ENCODE measurements at places on chromosomes 12 and 14.
A peak's percentile ranks its signal among the peaks of the same experiment; 100 is the strongest.

GRCh38 chr14:32588448-32589320 is 259.6 kb downstream of the AKAP6 start:
- no peaks in the 10 kb centered on the region for H3K36me3 ChIP-seq
- H3K4me3 ChIP-seq = no peak overlapping the region
- H3K27ac ChIP-seq = no peak overlapping the region
- no peak for DNase-seq
- no peaks in the 10 kb centered on the region for H3K4me1 ChIP-seq

DNA sequence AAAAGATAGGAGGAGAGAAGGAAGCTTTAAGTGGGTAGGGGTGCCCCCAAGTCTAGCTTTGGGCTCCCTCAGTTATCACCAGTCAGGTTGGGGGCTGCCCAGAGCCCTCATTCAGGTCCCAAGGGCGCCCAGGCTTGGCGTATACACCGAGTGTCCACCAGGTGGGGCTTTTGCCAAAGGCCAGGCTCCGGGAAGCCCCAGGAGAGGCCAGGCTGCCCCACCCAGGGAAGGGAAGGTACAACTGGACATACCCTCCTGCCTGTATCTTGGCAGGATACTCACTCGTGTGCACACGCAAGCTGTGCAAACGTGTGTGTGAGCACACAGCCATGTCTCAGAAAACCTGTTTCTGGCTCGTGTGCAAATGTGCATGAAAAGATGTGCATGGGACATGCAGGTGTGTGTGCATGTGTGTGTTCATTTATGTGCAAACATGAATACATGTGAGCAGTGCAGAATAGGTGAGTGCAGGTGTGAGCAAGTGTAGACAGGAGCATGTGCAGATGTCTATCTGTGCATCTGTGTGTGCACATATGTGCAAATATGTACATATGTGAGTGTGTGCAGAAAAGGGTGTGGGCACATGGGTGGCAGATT is 103.9 kb upstream of the MYL2 start:
- H3K4me1 ChIP-seq = no peaks in the 10 kb centered on the region
- no peak overlapping the region for H3K4me3 ChIP-seq
- DNase-seq = no peak
- no peak overlapping the region for H3K27ac ChIP-seq

DNA sequence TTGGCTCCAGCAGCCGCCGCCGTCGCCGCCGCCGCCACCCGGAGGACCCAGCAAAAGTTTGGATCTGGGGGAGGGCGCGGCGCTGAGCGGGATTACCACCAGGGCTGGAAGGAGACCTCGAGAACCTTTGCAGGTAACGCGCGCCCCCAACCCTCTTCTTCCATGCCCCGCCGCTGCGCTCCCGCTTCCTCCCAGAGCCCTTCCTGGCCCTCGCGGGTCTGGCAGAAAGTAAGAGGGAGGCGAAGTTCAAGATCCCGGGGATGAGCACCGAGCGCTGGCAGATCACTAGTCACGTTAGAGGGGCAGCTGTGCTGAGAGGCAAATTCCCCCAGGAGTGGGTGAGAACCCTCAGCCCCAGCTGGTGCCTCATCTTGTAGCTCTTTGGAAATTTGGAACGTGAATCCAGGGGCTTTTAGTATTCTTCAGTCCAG is 3.9 kb downstream of the FLRT2 start:
- no peaks in the 10 kb centered on the region for H3K4me1 ChIP-seq
- H3K4me3 ChIP-seq = peak overlapping the region; percentile 62

- H3K4me3 ChIP-seq = peak overlapping the region; percentile 55
- H3K27me3 ChIP-seq = peaks cover 35% of the 10 kb centered on the region
- H3K27ac ChIP-seq = peak overlapping the region; percentile 2
- H3K36me3 ChIP-seq = no peaks in the 10 kb centered on the region
- H3K4me1 ChIP-seq = no peaks in the 10 kb centered on the region
Observed at GRCh38 chr14:20624495-20625070, 16.9 kb downstream of the OR6S1 start.

GRCh38 chr12:27952510-27952909 is 20.0 kb downstream of the PTHLH start:
- no peaks in the 10 kb centered on the region for H3K36me3 ChIP-seq
- H3K4me3 ChIP-seq = no peak overlapping the region
- no peak overlapping the region for H3K27ac ChIP-seq
- no peaks in the 10 kb centered on the region for H3K4me1 ChIP-seq

DNA sequence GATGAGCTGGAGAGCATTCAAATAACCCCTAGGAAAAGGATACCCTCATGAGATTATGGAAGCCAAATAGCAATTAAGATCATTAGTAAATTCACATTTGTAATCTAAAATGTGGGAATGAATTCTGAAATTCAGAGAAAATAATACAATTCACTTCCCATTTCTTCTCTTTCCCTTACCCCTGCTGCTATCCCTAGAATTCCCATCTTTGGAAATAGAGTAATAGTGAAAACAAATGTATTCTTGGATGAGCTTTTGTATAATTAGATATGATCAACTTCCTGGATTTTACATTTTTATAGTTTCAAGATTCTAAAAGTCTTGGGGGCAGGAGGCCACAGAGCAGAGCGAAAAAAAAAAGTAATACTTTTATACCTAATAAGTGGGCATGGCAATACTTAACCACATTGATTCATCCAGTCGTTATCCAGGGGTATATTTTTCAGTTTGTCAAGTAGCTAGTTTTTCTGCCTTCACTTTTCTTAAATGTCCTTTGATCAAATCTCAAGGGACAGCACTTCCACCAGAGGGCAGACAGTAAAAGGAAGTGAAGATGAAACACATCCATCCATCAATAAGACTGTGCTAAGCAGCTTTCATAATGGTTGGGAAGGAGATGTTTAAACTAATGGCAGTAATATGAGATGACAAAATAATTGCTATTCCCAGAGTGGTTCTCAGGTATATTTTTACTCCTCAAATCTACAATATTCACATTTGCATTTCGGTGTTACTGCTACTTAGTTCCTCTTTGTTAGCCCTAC is 401.3 kb downstream of the DIO2 start:
- no peaks in the 10 kb centered on the region for H3K36me3 ChIP-seq
- H3K4me3 ChIP-seq = no peak overlapping the region
- no peaks in the 10 kb centered on the region for H3K4me1 ChIP-seq
- no peak overlapping the region for H3K27ac ChIP-seq
- no peaks in the 10 kb centered on the region for H3K27me3 ChIP-seq

DNA sequence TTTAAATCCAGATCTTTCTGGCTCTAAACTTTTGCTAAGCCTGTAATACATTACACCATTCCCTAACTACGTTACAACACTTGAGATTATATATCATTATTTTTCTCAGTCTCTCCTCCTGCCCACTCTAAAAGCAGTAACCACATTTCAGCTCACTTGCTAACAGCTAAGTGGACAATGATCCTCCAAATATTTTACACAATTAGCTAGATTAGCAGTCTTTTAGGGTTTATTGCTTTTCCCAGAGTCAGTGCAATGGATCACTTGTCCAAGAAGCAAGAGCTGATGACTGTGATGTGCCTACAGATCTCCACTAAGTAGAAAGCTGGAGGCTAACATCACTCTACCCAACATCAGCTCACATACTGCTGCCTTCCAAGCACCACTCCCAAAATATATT is 17.6 kb downstream of the CPNE8 start:
- no peaks in the 10 kb centered on the region for H3K27me3 ChIP-seq
- no peak for DNase-seq
- H3K36me3 ChIP-seq = no peaks in the 10 kb centered on the region
- no peak overlapping the region for H3K4me3 ChIP-seq
- H3K27ac ChIP-seq = no peak overlapping the region

DNA sequence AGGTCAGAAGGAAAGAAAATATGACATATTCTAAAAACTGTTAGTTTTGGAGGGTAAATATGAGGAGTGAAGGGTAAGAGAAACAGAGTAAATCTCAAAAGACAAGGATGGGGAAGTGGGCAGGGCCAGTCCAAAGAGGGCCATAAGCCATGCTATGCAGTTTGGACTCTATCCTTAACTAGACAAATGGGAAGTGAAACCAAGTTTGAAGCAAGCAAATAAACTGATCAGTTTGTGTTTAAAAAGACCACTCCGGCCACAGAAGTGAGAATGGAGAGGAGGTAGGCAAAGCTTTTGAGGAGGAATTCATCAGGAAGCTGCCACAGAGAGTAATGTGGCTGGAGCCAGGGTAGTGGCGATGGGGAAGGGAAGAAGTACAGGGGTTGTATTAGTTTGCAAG is 37.5 kb upstream of the DAAM1 start:
- no peaks in the 10 kb centered on the region for H3K4me1 ChIP-seq
- no peak overlapping the region for H3K4me3 ChIP-seq
- no peak for DNase-seq
- no peaks in the 10 kb centered on the region for H3K36me3 ChIP-seq
- no peak overlapping the region for H3K27ac ChIP-seq

- H3K27ac ChIP-seq = peak overlapping the region; percentile 88
- H3K4me3 ChIP-seq = no peak overlapping the region
- H3K27me3 ChIP-seq = no peaks in the 10 kb centered on the region
- H3K36me3 ChIP-seq = no peaks in the 10 kb centered on the region
- DNase-seq = peak; percentile 81
Observed at GRCh38 chr12:123519141-123520001, 14.1 kb downstream of the RILPL1 start.

- no peaks in the 10 kb centered on the region for H3K27me3 ChIP-seq
- peak overlapping the region; percentile 90 for H3K27ac ChIP-seq
- no peak for DNase-seq
- H3K36me3 ChIP-seq = no peaks in the 10 kb centered on the region
- H3K4me1 ChIP-seq = no peaks in the 10 kb centered on the region
- no peak overlapping the region for H3K4me3 ChIP-seq
Observed at GRCh38 chr12:644818-645552, 18.3 kb downstream of the NINJ2 start.

DNA sequence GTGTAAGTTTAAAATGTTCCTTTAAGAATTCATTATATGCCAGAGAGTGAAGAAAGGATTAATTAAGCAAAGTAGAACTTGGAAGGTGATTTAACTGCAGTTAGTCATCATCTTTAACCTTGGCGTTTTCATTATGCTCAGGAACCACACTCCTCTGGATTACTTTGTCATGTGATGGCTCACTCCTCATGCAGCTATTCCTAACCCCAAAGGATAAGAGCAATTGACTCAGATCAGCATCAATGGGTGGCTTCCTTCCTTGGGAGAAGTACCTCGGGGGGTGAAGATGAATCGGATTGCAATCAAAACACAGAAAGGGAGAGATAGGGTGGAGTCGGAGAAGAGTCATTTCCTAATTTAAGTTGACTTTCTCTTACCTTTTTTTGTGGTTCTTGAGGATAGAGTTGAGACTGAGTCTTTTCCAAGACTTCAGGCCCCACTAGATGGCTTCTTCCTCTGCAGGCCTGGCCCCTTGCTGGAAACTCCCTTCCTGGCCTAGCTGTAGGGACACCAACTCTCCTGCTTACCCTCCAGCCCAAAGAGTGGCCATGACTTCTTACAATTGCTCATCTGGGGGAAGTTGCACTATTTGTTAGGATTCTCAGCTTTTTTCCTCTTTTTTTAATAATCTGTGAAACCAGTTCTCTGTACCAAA is 238.6 kb upstream of the DDHD1 start:
- no peaks in the 10 kb centered on the region for H3K4me1 ChIP-seq
- no peaks in the 10 kb centered on the region for H3K36me3 ChIP-seq
- H3K4me3 ChIP-seq = no peak overlapping the region
- H3K27me3 ChIP-seq = no peaks in the 10 kb centered on the region

GRCh38 chr12:114480337-114481199 is 74.6 kb upstream of the TBX5 start:
- no peaks in the 10 kb centered on the region for H3K36me3 ChIP-seq
- H3K27ac ChIP-seq = no peak overlapping the region
- no peak for DNase-seq
- peaks cover 66% of the 10 kb centered on the region for H3K27me3 ChIP-seq

DNA sequence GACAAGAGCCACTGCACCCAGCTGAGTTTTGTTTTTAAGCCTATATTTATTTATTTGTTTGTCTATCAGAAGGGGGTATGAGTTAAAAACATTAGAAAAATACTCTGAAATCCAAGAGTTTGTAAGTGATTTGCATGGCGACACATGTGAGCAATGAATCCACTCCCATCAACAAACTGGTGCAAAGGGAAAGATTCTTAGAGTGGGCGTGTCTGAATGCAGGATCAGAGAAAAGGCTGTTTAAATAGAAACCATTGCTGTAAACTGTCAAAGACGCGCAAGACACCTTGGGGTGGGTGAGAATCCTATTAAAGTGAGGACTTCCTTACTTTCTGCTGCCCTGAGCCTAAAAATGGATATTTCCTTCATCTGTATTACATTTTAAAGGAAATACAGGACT is 51.9 kb downstream of the ZFYVE26 start:
- no peak for DNase-seq
- H3K4me1 ChIP-seq = no peaks in the 10 kb centered on the region
- H3K36me3 ChIP-seq = peaks cover 10% of the 10 kb centered on the region
- H3K27ac ChIP-seq = no peak overlapping the region
- H3K4me3 ChIP-seq = no peak overlapping the region

- H3K4me3 ChIP-seq = no peak overlapping the region
- H3K27ac ChIP-seq = no peak overlapping the region
- no peaks in the 10 kb centered on the region for H3K27me3 ChIP-seq
- H3K4me1 ChIP-seq = no peaks in the 10 kb centered on the region
- no peaks in the 10 kb centered on the region for H3K36me3 ChIP-seq
- DNase-seq = no peak
Observed at GRCh38 chr12:128111951-128112350, 155.0 kb upstream of the TMEM132C start.

DNA sequence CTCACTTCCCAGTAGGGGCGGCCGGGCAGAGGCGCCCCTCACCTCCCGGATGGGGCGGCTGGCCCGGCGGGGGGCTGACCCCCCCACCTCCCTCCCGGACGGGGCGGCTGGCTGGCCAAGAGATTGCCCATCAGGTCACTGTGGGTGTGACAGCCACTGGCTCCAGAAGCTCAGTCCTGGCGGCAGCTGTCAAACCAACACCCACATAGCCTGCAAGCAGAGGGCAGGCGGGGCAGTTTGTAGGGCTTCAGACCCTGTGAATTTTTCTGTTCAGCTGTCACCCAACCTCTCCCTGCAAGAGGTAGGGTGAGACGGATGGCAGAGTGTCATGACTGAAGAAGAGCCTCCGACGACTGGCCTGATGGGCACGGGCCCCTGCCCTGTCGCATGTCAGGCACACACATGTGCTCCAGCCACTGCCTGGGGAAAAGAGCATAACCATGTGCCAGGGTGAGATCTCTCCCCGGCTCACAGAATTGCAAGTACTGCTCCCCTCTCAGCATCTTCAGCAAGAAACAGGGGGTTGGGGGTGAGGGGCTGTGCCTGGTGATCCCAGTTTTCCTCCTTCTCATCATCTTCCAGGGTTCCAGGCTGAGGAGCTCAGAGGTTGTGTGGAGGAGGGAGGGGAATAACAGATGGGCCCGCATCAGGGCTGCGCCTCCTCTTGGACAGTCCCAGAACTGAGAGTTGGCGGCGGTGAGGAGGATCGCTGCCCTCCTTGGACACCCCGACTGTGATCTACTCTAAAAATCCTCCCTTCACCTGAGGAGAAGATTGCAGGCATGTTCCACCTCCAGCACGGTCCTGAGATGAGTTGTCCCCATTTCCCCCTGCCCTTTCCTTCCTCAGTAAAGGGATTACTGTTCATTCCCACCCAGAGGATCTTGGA is 11.2 kb upstream of the PRPH start:
- H3K4me3 ChIP-seq = no peak overlapping the region
- H3K27ac ChIP-seq = no peak overlapping the region
- no peaks in the 10 kb centered on the region for H3K36me3 ChIP-seq
- DNase-seq = no peak
- H3K4me1 ChIP-seq = no peaks in the 10 kb centered on the region

- peaks cover 3% of the 10 kb centered on the region for H3K4me1 ChIP-seq
- no peak overlapping the region for H3K27ac ChIP-seq
- no peak for DNase-seq
- no peaks in the 10 kb centered on the region for H3K36me3 ChIP-seq
- H3K27me3 ChIP-seq = no peaks in the 10 kb centered on the region
- H3K4me3 ChIP-seq = no peak overlapping the region
Observed at GRCh38 chr14:73459959-73460358, 1.6 kb upstream of the NUMB start.

GRCh38 chr12:54033106-54033979 is 493 bp downstream of the HOXC5 start:
- DNase-seq = no peak
- no peaks in the 10 kb centered on the region for H3K27me3 ChIP-seq
- peak overlapping the region; percentile 52 for H3K27ac ChIP-seq
- H3K4me3 ChIP-seq = peak overlapping the region; percentile 45
- peaks cover 10% of the 10 kb centered on the region for H3K4me1 ChIP-seq
